GM12878 (cell line): ENCODE measurements at places on chromosomes 2 and 18.

GRCh38 chr2:66872986-66873754, 438.2 kb downstream of the MEIS1 start:
- DNase-seq, result no peak

- DNase-seq, result no peak
These were observed 20.2 kb downstream of the NRXN1 start for GRCh38 chr2:51011693-51012092.

DNA sequence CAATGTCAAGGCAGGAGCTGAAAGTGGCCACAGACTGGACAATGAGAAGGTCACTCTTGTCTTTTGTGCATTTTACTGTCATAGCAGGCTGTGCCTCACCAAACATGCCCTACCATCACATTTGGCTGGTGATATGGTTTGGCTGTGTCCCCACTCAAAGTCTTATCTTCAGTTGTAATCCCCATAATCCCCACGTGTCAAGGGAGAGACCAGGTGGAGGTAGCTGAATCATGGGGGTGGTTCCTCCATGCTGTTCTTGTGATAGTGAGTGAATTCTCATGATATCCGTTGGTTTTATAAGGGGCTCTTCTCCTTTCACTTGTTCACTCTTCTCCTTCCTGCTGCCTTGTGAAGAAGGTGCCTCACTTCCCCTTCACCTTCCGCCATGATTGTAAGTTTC, 49.6 kb upstream of the STPG4 start:
- no peak for DNase-seq

DNA sequence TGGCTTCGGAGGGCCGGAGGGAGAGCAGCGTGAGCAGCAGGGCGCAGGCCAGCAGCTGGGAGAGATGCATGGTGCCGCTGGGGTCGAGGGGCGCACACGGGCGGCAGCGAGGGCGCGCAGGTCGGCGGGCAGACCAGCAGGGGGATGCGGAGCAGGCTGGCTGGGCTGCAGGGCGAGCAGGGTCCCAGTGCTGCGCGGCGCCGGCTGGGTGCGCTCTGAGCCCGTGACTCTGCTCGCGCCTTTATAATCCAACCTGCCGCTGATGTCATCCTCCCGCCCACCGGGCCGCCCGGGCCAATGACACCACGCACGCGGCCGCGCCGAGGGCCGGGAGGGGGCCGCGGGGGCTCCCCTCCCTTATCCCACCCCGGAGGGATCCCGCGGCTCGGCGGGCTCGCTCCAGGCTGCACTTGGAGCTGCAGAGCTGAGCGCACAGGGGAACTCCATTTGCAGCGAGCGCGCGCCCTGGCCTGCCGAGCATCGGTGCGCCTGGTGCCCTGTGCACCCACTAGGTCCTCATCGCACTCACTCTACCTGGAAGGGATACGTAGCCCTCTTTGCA, at the start of gene NPPC:
TSS of gene NPPC (minus strand) at position 217 of the 562 bp plus-strand sequence. CDS start at position 70, 147 bp downstream.
- DNase-seq, result no peak

DNA sequence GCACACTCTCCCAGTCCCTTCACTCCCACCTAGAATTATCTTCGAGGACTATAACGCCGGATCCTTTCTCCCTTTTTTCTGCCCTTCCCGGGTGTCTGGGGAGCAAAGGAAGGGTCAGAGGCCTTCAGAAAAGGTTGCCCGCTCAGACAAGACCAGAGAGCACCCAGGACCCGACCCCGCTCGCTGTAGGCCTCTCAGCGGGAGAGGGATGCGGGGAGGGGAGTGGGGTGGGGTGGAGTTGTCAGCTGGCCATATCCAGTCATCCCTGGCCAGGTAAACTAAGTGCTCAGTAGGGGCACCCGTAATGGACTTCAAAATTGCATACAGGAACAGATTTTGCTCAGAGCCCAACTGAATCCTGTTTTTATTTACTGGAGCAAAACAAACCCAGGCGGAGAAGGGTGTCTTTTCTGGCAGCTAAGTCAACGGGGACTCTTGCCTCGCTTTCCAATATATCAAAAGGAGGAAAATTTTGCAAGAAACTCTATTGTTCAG, 65.0 kb downstream of the NOL4 start:
- no peak for DNase-seq

DNA sequence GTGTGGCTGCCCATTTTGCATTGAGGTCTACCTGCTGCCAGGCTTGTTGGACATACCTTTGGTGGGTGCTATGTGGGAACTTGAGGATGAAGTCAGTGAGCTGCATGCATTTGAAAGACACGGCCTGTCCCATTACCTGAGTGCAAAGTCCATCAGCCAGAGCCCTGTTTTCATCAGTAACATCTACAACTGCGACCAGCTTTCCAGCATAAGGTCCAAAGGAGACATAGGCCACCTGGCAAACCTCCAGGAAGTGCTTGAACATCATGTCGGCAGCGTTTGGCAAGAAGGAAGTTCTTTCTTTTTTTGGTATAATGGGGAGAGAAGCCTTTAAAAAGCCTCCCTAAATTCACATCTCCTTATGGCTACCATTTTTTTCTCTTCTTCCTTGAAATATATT, 143.1 kb downstream of the FAM161A start:
- DNase-seq, result no peak

DNA sequence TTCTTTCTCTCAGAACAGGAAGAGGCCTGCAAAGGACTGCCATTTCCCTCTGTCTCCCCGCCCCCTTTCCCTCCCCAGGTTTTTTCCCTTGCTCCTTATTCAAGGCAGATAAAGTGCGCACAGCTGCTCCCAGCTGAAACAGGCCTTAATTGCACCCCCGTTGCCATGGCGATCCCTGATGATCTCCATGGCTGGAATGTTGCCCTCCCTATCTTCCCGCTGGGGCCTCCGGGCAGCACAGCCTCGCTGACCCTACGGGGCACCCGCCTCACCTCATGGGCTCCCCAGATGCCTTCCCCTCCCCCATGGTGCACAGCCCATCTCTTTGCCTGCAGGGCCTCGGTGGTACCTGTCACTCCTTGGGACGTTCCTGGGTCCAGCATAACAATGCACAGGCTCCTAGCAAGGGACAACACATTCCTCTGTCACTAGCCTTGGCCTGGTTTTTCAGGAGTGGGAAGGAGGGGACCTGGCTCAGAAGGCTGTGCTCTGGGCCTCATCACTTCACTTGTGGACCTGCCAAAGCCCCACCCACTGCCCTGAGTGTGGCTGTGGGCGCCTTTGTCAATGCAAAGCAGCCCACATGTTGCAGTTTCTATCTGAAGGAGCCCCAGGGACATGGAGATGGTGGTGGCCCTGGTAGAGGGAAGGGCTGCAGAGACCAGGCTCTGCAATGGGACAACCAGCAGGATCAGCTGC, 115.0 kb downstream of the CELF4 start:
- no peak for DNase-seq

- DNase-seq, result peak; percentile 27
These were observed 116.2 kb downstream of the STPG4 start for GRCh38 chr2:47038656-47039488.

- no peak for DNase-seq
These were observed 8.0 kb upstream of the GMPPA start for GRCh38 chr2:219490600-219491130.

GRCh38 chr2:31256611-31257382, 22.8 kb downstream of the EHD3 start:
- no peak for DNase-seq
